ENCODE measurements at places on chromosomes 16 and 17. TPM values are rescaled to one million over a fixed set of nuclear protein-coding genes. Genes with fewer than 3 reads are reported as not detected.
A peak's percentile ranks its signal among the peaks of the same experiment; 100 is the strongest.

FOXC2 gene
- total RNA-seq, result 0.92 TPM

DNA sequence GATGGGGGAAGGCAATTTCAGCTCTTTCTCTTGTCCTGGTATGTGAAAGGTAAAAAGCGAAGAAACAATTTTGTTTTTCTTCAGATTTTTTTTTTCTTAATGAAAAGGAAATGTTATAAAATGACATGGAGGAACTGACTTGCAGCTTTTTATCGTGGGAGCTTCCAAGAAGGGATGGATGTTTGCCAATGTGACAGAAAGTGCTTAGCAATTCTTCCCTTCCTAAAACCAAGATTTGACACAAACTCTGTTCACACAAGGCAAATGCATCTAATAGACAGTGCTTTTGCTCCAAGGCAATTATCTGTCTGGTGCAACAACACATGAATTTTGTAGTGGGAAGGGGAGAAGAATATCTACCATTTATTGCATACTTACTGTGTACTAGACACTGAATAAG, 988.5 kb downstream of the CDH11 start:
- no peak for DNase-seq

- no peak for DNase-seq
These were observed 25.6 kb downstream of the GAS7 start for GRCh38 chr17:10172778-10173177.

DNA sequence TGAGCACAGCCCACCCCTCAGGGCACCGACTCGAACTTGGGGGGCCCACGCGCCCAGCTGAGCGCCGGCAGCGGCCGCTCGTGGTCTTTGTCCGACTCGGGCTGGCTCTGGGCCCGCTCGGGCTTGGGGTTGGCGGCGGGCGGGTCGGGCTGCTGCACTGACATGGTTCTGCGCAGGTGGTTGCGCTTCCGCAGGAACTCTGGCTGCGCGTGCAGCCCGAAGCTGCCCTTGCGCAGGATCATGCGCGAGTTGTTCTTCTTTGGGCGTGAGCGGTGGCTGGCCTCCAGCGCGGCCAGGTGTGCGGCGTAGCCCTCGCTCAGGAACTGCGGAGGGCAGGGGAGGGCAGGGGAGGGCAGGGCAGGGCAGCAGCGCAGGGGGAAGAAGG, 11.1 kb downstream of the PIMREG start:
- DNase-seq, result peak; percentile 21

KRT31 gene
- not detected for total RNA-seq

OSGIN1 gene
- total RNA-seq, result 22.4 TPM

MAP2K3 gene
- total RNA-seq, result 74.0 TPM
